ENCODE measurements at places on chromosomes 2 and 18.

GRCh38 chr18:58390399-58390798 is 238.5 kb downstream of the ALPK2 start:
- no peak for DNase-seq

- no peak for DNase-seq
These were observed 1627.6 kb upstream of the ZEB2 start for GRCh38 chr2:146147448-146148012.

DNA sequence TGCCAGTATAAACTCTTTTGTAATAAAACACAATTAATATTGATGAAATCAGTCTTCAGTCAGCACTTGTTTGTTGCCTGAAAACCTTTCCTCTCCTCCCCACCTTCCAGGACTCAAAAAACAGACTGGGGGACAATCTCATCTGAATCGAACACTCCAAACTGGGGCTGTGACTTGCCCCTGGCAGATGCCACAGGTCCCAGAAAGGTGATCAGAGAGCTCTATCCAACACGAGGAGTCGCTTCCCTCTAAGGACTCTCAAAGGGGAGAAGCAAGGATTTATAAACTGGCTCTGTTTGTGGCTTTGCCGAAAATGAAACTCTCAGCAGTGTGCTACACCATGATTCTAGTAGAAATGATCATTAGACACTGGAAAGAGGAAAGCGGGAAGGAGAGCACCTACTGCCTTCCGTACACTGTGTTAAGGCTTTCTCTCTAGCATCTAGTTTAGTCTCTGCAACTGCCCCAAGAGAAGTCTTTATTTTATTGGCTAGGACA is 199.2 kb downstream of the TGIF1 start:
- no peak for DNase-seq

DNA sequence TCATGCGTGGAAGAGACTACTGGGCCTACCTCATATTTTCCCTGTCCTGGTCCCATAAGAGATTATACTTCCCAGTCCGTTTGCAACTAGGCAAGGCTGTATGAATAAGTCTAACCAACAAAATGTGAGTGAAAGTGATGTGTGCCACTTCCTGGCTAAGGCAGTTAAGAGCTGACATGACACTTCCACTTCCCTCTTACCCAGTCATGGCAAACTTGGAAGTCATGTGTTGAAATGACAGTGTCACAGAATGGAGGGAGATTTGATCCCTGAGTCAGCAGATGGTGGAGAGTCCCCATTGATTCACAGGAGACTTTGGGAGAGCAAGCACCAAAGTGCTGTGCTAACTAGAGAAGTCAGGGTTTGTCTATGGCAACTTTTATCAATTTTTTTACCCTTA is 36.4 kb downstream of the TACR1 start:
- DNase-seq = no peak

- no peak for DNase-seq
These were observed 238.2 kb downstream of the CDH7 start for GRCh38 chr18:65988972-65989371.

- peak; percentile 82 for DNase-seq
These were observed 16.7 kb upstream of the ADI1 start for GRCh38 chr2:3535794-3536681.

DNA sequence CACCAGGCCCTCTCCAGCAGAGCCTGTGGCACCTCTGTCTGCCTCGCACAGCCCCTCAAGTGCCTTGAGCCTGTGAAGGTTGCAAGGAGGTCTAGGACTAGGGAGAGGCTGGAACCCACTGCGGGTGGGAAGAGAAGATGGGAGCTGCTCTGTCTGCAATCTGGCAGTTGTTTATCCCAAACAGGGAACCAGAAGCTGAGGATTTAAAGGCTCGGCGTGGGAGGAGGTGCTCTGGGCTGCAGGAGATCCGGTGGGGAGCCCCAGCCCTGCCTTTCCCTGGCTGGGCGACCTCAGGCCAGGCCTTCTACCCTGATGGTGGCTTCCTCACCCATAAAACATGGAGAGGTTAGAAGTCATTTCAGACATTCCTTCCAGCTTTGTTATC is 174.1 kb downstream of the SMAD7 start:
- no peak for DNase-seq

DNA sequence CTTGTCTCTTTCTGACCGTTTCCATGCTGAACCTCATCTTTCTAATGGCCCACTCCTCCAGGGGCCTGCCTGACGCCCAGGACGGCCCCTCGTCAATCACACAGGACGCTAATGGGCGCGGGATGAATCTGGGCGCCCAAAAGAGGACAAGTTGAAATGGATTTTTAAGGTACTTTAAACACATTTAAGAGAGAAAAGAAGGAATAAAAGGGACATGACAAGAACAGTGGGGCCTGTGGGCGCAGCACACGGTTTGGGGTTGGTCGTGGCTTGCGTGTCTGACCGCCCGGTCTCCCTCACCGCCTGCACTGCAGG is 607 bp upstream of the UBE2F start:
- no peak for DNase-seq

GRCh38 chr18:8605974-8606373 is 3.3 kb upstream of the RAB12 start:
- DNase-seq = no peak

DNA sequence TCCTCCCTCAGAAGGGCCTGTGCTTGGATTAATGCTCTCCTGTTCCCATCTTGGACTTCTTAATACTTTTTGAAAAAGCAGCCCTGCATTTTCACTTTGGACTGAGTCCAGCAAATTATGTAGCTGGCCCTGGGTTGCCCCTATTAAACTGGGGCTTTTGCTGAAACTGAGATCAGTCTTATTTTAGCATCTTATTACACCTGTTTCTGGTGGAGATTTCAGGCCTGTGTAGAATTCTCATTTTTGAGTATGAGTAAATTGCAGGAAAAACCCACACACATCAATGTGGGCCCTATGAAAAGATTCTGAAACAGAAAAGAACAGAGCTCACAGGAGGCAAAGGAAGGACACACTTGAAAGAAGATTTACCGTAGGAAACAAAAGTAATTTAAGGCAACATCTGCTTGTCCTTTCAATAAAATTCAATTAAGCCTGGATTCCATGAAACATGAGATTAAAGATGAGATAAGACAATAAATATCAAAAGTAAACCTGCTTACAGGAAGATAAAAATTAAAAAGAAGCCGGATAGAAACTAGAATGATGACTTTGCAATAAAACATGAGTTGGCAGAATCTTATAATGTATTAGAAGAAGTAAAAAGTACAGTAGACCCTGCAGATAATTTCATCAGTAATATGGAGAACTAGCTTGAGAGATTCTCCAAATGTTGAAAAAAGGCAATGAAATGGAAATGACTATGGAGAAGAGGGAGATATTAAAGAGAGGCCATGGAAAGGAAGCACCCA is 90.7 kb upstream of the GCFC2 start:
- DNase-seq = no peak

DNA sequence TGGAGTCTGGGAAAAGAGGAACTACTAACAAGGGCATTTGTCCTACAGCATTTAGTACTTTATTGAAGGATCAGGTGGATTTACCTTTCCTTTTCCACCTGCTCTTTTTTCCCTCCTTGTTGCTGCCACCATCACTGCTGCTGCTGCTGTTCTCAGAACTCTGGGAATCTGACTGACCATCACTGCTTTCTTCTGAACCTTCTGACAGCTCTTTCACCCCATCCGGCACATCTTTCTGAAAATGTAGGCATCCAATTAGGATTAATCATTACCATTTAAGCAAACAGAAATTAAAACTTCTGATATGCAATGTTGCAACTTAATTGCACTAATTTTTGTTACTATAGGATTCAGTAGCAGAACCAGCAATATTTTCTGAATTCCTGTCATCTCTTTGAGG is 79.0 kb downstream of the ASXL2 start:
- no peak for DNase-seq

GRCh38 chr2:238022594-238023157 is 38.1 kb upstream of the SCLY start:
- DNase-seq = no peak

- DNase-seq = no peak
These were observed 69.3 kb upstream of the SNTG2 start for GRCh38 chr2:881204-881918.

DNA sequence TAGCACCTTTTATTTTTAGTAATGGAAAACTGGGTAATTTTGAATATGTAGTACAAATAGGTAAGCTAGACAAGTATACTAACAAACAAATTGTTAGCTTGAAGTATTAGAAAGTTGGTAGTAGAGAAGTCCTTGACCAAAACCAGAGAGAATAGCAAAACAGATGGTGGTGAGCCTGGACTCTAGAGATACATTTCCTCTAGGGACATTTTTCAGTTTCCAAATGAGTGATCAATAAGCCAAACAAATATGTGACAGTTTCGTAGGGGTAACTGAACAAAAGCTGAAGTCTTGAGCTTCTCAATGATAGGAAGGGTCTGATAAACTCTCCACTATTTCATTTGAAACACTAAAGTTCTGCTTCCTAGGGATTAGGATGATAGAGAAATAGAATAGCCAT is 692.0 kb upstream of the FAM98A start:
- DNase-seq = no peak

DNA sequence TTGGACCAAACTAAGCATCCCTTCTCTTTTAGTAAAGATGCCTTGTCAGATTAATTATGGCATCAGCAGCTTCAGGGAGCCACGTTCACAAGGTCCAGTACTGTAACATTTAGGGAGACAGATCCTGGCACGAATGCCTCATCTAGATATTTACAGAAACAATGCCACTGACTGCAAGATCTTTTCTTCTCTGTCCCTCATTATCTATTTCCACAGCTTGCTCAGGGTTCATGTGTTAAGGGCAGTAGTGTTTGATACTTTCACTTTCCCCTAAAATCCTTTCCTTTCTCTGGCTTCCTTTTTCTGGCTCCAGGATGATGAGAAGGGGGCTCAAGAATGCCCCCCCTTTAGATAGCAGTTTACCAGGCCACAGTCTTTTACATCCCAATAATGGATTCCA is 393.9 kb downstream of the BCL11A start:
- DNase-seq = no peak

DNA sequence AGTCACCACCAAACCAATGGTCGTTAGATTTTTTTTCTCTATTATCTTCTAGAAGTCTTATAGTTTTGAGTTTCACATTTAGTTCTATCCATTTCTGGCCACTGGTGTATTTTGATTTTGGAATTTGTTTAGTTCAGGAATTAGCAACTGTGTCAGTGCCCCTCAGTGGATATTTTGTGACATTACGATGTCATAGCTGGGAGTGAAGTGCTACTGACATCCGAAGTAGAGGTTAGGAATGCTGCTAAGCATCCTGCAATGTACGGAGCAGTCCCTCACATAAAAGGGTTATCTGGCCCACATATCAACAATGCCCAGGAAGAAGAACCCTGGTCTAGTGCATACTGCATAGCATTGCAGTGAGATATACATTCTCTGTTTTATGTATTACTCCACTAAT is 157.4 kb upstream of the RGPD4 start:
- no peak for DNase-seq

DNA sequence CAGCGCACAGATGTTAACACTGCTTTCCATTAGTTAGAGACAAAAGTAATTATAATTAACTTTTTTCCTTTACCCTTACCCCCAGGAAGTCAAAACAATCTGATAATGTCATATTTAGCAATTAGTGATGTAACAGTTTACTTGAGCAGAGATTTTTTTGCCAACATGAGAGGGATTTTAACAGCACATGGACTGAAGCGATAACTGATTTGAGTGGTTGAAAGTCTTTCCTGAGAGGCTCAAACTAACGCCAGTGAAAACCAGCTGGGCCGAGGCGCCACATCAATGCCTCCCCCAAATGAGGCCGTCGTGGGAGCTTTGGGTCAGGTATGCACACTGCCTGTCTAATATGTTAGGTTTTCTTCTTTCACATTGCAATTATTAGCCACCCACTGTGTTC is 469.9 kb upstream of the SMIM21 start:
- no peak for DNase-seq

DNA sequence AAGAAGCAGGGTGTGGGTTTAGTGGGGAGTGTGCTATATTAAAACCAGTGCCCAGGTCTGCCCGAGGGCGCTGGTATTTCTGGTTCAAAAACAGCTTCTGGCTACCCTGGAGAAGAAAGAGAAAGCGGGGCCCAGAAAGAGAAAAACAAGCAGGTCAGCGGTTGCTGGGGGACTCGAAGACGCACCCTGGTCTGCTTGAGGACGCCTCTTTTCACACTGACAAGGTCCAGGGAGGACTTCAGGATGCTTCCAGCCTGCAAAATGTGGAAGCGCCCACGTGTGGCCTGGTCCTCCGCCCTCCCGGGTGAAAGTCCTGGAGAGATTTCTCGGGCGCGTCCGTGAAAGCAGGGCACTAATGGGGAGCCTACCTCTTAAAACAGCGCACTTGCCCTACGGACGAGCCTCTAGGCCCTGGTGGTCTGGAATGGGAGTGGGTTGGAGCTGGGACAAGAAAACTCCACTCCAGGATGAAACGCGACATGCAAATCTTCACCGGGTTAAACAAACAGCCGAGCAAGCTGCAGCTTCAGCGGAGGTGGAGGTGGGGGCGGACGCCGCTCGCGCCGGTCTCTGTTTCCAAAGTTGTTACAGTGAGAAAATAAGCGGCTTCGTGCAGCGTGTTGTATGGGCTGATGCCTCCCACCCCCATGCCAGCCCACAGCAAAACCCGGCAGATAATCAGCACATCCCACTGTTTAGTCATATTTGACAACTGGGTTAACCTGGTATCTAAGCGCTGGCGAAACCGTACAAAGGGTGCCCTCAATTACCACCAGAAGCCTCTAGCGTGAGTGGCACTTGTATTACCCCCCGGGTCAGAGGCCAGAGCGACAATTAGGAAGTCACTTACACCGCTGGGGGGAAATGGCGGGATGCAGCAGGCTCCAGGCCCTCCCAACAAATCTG is 1.1 kb upstream of the SP9 start:
- peak; percentile 27 for DNase-seq

DNA sequence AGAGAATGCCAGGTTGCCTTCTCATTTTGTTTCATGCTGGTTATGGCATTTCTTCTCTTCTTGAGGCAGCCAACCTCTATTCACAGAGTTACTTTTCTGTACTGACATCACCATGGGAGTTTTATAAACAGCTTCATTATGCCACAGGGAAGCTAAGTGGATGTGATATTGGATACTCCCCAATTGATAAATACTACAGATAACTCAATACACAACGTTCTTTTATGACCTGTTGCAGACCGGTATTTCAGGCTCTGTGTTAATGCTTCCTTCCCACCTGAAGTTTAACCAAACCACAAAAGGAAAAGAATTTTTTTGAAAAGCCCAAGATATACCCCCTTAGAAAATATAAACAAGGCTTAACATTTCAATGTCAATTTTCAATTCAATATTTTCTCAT is 258.3 kb upstream of the SOX11 start:
- DNase-seq = no peak

Measured in GM04503 (cell line).